ENCODE measurements at places on chromosomes 16 and 17.
A peak's percentile ranks its signal among the peaks of the same experiment; 100 is the strongest.

DNA sequence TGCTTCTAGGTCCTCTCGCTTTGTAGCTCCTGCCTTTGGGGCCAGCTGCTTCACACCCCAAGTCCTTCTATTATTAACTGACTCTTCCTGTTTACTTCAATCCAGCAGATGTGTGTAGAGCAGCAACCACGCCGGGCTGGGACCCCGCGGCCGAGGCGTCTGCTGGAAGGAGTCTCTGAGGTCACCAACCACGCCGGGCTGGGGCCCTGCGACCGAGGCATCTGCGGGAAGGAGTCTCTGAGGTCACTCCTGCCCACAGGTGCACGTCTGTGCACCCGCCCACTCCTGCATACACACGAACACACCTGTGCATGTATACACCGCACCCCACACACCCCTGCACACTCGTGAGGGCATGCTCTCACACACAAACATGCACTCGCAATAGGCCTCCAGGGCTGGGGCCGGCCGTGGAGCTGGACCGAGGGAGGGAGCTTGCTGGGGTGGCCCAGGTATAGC, 7.8 kb upstream of the TEX19 start:
- DNase-seq: no peak

- peak; percentile 54 for DNase-seq
These were observed 18.6 kb downstream of the FLOT2 start for GRCh38 chr17:28878981-28879380.

- peak; percentile 70 for DNase-seq
These were observed 50.1 kb downstream of the LMF1 start for GRCh38 chr16:920717-921116.

DNA sequence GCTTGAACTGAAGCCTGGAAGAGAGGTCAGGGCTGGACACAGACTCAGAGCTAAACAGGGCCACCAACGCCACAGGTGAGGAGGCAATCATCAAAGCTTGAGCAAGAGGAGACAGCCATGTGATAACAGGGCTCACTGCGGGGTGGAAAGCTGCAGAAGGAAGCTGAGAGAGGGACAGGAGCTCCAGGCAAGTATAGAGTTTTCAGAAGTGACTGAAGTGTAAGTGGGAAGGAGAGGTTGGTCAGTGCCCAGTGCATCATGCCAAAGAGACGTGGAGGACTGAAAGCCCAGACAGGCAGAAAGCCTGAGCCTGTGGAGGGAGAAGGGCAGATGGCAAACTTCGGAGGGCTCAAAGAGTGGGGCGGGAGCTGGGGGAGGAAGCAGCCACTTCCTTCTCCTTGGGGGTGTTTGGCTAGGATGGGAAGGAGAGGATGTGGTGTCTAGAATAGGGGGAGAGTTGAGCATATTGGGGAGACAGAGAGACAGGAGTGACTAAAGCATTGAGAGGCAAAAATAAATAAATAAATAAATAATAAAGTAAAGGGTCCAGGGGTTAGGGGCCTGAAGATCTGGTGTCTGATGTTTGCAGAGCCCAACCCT, 2.6 kb downstream of the KIFC3 start:
- no peak for DNase-seq

DNA sequence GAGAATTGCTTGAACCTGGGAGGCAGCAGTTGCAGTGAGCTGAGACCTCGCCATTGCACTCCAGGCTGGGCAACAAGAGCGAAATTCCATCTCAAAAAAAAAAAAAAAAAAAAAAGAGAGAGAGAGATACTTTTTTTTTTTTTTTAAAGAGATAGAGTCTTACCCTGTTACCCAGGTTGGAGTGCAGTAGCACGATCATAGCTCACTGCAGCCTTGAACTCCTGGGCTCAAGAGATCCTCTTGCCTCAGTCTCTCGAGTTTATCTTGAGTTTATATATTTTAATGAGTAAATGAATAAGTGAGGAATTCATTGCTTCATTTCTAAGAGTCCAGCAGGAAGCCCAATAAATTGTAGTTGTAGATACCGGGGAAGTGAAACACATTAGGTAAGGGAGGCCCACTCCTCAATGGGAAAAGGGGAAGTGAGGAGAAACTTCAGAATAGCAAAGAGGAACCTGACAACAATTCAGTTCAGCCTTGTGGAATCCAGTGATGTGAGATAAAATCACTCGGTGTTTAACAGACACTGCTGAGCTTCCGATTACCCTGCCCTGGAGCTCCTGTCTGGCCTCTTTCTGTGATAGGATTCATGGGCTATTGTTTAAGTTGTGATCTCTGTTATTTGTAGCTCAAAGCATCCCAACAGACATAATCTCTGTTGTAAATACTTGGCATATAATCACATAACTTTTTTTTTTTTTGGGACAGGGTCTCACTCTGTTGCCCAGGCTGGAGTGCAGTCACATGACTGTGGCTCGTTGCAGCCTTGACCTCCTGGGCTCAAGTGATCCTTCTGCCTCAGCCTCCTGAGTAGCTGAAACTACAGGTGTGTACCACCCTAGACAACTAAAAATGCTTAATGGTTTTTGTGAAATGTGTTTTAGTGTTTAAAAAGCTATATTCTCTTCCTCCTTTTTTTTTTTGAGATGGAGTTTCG, 15.8 kb upstream of the ITGAM start:
- DNase-seq: no peak
